Activated CD4-positive, alpha-beta T cell treated with anti-CD3 and anti-CD28 coated beads for 36 hours (primary cell): ENCODE measurements at places on chromosomes 11 and 22.
A peak's percentile ranks its signal among the peaks of the same experiment; 100 is the strongest.

GRCh38 chr11:11022125-11022730 lies 164.4 kb upstream of the ZBED5 start:
- peak; percentile 27 for DNase-seq

DNA sequence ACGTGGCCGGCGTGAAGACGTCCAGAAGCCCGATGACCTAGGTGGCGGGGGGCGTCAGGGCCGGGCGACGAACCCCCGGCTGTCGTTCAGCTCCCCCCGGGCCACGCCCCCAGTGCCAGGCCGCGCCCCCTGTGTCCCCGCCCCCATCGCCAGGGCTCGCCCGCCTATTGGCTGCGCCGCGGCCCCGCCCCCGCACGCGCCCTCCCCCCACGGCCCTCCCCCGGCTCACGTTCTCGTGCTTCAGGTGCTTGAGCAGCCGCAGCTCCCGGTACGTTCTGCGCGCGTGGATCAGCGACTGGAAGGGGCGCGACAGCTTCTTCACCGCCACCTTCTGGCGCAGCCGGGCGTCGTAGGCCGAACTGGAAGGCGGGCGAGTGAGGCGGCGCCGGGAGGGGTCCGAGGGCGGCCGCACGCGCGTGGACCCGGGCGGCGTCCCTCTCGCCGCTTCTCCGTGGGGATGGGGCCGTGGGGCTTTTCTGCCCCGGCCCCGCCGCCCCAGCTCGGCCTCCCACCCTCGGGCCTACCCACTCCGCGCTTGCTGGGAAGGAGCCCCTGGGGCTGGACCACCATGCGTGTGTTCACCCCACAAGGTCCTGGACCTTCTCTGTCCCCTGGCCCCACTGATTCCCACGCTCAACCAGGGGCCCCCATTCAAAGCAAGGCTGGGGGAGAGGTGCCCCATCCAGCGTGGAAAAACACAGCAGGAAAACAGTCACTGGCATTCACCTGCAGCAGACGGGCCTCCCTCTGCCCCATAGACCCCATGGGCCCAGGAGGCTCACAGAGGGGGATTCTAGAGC lies 2.4 kb downstream of the MAPK11 start:
- DNase-seq = peak; percentile 80

DNA sequence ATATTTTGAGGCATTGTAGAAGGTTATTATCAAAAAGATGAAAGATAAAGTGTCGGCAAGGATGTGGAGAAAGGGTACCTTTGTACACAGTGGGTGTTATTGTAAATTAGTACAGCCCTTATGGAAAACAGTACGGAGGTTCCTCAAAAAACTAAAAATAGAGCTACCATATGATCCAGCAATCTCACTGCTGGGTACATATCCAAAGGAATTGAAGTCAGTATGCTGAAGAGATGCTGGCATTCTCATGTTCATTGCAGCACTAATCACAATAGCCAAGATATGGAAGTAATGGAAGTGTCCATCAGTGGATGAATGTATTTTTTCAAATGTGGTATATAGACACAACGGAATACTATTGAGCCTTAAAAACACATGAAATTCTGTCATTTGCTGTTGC lies 15.1 kb upstream of the MTMR3 start:
- no peak for DNase-seq

DNA sequence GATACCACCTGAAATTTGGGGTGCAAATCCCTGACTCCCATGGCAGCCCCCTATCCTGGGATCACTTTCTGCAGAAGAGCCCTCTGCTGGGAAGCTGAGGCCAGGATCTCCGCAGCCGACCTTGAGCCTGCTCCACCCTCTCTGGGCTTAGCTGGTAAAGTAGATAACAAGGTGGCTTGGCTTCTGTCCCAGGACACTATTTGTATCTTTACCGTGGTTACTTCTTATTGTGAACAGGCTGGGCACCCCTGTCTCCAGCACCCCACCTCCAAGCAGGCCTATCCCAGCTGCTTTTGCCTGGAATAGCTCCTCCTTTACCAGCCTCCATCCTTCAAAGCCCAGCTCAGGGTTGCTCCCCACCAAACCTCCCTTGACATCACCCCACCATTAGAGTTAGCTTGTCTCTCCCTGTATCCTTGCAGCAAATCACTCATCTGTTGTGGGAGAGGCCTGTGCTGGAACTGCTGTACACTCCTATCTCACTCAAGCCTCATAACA lies 35.2 kb upstream of the P2RY2 start:
- no peak for DNase-seq

- no peak for DNase-seq
Observed at GRCh38 chr11:19767627-19768151, 55.1 kb downstream of the NAV2 start.

GRCh38 chr11:76698321-76699043 lies 27.9 kb upstream of the LRRC32 start:
- DNase-seq = peak; percentile 35

DNA sequence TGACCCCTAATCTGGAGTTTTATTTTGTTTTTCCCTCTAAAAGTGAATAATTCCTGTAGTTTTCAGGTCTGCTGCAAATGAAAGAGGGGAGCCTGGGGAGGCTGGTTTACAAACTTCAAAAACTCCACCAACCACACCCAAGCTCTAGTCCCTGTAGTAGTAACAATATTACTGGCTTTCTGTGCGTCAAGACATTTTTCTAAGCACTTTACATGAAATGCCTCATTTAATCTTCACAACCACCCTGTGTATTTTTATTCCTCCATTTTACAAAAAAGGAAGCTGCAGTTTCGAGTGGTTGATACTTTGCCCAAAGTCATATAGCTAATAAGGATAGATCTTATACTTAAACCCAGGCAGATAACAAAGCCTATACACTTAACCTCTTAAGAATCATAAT lies 23.5 kb downstream of the CTNND1 start:
- DNase-seq = no peak

DNA sequence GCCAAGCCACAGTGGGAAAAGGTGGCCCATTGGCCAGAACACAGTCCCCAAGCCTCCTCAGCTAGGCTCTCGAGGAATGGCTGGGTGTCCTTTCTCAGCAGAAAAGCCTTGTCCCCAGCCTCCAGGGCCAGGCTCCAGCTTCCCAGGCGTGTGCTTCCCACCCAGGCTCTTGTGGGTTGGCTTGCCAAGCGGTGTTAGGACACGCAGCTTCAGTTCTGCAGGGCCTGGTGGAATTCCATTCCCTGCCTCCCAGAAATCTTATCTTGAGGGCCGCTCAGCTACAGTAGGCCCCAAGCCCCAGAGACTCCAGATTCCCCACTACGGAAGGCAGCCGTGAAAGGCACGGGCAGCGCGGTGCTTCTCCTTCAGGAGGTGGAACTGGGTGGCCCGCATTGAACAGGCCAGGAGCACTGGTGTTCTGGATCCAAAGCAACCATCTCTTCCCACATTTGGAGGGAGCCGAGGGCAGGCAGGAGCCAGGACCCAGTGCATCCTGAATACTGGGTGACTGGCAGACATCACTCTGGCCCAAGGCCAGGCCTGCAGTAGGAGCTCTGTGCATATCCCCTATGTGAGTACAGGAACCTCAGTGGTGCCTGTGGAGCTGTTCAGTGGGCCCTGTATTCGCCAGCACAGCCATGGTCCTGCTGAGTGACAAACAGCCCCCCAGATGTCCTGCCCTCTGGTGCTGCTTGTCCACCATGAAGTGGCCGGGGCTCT lies 16.7 kb upstream of the KCNQ1OT1 start:
- DNase-seq = no peak

GRCh38 chr11:113475160-113475761 lies at the start of gene DRD2:
DRD2 (minus strand) TSS chr11:113475398; CDS start chr11:113424651, 50,747 bp downstream.
- DNase-seq = peak; percentile 11

- DNase-seq = no peak
Observed at GRCh38 chr22:46676881-46677280, 56.7 kb downstream of the GRAMD4 start.

GRCh38 chr11:32259641-32260081 lies 168.8 kb downstream of the RCN1 start:
- peak; percentile 49 for DNase-seq

- peak; percentile 89 for DNase-seq
Observed at GRCh38 chr11:46392421-46393230, 1.1 kb upstream of the CHRM4 start.

DNA sequence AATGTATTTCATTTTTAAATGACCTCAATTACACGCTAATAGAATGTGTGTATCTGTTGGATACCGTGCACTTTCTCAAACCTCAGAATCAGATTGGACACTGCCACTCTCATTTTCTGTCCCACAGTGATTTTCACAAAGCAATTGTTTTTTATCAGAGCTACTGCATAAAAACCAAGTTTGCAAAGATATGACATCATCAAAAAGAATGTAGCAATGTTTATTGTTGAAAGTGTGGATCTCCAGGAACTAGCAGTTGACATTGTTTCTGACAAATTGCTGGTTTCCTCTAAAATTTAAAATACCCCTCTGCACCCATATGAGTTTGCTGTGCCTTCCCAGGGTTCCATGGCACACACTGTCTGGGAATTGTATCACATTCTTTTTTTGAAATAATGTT lies 362.7 kb upstream of the DDI1 start:
- DNase-seq = no peak

DNA sequence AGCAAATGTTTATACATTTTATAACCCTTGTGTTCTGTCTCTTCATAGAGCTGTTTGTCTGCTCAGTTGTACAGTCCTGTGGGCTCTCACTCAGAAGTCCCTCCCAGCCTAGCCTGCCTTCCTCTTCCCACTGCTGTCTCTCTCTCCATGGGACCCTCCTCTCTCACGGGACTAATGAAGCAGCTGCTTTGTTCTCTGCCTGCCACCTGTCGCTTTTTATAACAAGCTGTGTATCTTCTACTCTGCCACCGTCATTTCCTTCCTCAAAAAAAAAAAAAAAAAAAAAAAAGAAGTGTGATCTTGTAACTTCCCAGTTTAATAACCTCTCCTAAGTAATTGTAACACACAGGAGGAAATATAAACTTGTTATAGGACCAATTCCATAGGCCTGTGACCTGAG lies 92.2 kb upstream of the ALKBH3 start:
- no peak for DNase-seq
